Mucosa of gallbladder (tissue), 1 donor: ENCODE measurements at places on chromosomes 11 and 22.

DNA sequence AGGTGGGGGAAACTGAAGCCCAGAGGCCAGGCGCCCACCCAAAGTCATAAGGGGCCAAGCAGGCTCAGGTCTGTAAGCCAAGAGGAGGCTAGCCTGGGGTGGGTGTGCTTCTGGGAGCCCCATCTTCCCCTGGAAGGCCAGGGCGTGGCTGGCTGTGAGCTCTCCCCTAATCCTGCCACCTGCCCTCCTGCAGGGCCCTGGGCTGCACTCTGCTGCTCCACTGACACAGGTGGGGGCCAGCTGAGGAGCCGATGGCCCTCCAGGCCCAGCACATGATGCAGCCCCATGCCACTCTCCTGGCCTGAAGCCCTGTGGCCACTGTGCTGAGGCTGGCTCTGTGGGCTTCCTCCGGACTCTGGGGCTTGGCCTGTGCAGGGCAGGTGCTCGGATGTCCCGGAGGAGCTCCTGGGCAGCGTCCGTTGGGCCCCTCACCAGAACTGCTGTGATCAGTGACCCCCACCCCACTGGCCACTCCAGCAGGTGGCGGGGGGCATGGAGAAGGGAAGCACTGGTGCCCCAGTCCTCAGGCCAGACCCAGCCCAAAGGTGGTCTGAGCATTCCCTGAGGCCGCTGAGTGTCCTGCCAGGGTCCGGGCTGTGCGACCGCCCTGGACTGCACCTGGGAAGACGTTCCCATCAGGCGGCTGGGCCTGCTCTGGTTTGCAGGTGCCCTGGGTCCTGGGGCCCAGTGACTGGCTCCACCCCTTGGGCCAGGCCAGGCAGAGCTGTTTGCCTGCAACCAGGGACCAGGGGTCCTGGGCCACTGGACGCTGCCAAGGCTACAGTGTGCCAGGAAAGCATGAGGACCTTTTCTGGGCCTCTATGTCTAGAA is 8.5 kb downstream of the PIM3 start:
- DNase-seq: no peak

DNA sequence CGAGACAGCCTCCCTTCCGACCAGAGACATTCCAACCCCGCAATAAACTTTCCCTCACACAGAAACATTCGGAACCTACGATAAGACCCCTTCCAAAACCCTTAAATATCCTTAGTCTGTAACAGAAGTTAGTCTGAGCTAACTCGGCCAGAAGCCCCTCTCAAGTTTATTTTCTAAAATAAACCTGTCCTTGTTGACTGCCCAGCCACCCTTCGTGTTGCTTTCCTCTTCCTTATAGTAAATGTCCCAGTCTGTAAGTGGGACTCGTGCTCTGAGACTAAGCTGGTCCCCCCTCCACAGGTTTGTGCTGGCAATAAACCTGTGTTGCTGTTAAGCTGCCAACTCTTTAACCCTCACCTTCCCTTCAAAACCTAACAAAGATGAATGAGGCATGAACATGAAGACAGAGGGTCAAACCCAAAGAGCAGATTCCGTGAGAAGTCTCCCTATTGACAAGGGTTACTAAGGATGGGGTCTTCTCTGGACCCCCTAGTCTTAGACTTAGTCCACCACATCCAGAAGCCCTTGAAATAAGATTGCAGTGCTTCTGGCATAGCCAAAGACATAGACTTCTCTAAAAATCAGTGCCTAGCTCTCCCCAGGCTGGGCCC is 18.2 kb downstream of the MIF start:
- no peak for DNase-seq

- peak; percentile 53 for DNase-seq
These were observed 18.1 kb upstream of the MRTFA start for GRCh38 chr22:40654522-40655167.

DNA sequence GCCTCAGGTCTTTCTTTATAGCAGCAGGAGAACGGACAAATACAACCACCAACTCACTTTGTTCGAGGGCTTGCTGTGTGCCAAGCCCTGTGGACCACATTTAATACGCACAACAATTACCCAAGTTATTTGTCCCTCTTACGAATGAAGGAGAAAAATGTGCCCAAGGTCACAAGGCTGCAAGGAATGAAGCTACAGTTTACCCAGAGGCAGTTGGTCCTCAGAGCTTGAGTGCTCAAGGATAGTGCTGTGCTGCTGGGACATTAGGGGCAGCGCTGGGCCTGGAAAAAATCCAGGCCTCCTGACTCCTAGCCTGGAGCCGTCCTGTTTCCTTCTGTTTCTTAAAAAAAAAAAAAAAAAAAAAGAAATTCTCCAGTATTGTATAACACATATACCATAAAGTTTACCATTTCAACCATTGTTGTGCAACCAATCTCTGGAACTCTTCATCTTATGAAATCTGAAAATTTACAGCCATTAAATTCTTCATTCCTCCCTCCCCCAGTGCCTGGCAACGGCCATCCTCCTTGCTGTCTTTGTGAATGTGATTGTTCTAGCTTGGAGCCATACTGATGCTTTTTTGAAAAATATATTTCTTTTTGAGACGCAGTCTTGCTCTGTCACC is 1.0 kb upstream of the C11orf86 start:
- DNase-seq: no peak

GRCh38 chr11:114819028-114819427 is 140.7 kb downstream of the NXPE2 start:
- no peak for DNase-seq

GRCh38 chr11:34827228-34827627 is 89.0 kb downstream of the APIP start:
- no peak for DNase-seq

GRCh38 chr22:26992556-26992955 is 335.2 kb downstream of the MIAT start:
- no peak for DNase-seq

DNA sequence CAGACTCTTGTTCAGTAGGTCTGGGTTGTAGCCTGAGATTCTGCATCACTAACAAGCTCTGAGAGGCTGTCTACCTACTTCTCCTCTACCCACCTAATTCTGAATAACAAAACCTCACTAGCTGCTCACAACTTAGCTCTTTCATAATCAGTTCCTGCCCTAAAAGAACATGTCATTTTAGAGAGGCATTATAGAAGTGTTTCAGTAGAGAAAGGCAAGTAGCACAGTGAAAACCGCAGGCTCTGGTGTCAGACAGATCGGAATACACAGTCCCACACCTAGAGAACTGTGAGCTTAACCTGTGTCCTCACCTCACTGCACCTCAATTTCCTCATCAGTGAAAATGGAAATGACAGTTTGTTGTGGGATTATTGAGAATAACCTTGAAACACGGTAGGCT is 1337.6 kb upstream of the TENM4 start:
- DNase-seq: no peak

- peak; percentile 41 for DNase-seq
These were observed 5.9 kb upstream of the CNTF start for GRCh38 chr11:58616594-58616993.
